Fibroblast of skin of scalp (primary cell): ENCODE measurements at places on chromosomes 6 and 20.

DNA sequence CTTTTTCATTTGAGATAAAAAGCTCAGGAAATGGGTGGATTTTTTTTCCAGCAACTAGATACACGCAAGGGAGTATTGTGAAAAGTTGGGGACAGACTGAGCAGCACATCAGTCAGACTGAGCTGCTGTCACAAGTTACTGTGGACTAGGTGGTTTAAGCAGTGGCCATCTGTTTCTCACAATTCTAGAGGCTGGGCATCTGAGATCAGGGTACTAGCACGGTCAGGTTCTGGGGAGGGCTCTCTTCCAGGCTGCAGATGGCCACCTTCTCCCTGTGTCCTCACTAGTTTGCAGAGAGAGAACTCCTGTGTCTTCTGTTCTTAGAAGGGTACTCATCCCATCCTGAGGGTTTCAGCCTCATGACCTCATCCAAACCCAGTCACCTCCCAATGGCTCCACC, 178.3 kb downstream of the SYNDIG1 start:
- DNase-seq: no peak

DNA sequence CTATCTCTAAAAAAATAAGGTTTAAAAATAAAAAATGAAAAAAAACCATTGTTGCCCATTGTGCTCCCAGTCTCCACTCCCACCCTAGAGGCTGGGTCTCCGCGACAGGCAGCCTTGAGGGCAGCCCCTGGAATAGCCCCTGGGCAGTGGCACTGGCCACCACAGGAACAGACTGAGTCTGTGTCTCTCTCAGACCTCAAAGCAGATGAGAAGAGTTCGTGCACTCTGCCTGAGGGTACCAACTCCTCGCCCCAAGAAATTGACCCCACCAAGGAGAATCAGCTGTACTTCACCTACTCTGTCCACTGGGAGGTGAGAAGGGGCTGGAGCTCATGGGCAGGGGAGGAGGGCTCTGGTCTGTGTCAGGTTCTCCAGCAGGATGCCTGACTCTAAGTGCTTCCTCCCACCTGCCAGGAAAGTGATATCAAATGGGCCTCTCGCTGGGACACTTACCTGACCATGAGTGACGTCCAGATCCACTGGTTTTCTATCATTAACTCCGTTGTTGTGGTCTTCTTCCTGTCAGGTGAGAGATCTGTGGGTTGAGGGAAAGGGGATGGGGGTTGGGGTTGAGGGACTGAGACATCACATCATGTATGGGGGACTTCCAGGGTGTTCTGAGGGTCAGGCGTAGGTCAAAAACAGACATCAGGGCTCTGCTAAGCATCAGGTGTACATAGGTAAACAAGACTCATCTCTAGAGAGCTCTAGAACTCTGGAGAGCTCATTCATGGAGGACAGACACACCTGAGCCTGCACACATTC, 35.6 kb downstream of the TM9SF4 start:
- DNase-seq: no peak

DNA sequence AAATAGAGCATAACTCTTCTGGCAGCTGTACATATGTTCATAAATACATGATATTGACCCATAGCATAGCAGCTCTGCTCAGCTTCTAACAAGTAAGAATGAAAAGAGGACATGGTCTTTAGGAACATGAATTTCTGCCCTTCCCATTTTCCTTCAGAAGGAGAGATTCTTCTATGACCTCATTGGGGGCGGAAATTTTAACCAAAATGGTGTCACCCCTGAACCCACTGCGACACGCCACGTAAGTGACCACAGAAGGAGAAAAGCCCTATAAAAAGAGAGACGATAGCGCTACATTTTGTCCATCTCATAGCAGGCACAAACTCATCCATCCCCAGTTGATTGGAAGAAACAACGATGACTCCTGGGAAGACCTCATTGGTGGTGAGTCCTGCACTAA, at the start of gene IL17A:
Gene IL17A (plus strand): TSS at position 301 of the 400 bp plus-strand sequence. CDS start 57 bp downstream, at position 358.
- DNase-seq: no peak

GRCh38 chr6:165556116-165556843, 106.8 kb downstream of the PDE10A start:
- no peak for DNase-seq

GRCh38 chr20:58895448-58896180, 43.1 kb downstream of the GNAS start:
- no peak for DNase-seq

DNA sequence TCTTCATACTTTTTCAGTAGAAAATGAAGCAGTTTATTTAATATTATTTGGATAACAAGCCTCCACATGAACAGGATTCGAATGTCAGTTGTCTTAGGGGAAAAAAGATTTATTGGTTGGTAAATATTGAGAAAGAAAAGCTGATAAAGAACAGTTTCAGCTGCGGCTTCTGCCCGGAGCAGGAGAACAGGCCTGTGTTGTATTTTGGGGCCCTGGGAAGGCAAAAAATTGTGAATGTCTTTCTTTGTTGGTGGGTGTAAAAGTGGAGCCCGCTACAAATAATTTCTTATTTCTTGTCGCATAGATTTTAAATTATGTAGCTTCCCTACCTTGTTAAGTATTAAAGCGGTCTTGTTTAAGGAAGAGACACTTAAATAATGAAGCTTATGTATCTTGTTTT, 90.5 kb upstream of the PAX1 start:
- no peak for DNase-seq

DNA sequence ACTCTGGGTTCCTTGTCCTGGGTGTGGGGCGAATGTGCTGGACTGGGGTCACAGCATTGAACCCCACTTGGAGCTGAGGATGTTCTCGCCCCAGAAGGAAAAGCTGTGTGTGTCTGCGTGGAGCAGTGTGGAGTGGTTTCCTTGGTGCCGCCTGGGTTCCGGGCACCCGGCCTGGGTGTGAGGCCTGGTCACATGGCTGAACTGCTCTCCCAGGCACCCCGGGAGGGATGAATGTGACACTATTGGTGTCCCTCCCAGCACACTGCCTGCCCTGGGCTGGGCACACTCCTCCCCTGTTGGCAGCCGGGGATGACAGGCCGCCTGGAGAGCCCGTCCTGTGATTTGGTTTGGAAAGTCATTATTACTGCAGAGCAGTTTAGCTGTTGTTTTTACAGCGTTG, 12.3 kb downstream of the MYT1 start:
- DNase-seq: no peak

DNA sequence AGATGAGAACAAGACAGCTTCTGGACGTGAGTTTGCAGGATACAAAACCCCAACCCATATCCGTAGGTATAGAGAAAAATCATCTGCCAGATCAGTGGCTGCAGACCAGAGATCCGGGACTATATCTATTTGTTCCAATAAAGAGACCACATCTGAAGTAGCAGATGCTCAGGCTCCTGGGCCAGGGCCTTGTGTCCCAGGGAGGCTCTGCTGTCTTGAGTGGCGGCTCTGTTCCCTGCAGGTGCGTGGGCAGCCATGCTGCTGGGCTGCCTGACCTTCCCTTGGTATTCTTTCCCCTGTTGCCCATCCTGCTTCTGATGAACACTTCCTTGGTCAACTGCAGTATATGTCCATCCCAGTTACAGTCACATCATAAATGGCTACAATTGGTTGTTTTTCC, 34.9 kb downstream of the ERMARD start:
- DNase-seq: no peak

- no peak for DNase-seq
Observed at GRCh38 chr6:46749731-46750130, 3.0 kb downstream of the ANKRD66 start.
